ENCODE measurements at places on chromosomes 6 and 20.

GRCh38 chr6:54578261-54578660, 268.3 kb upstream of the FAM83B start:
- no peak for DNase-seq

GRCh38 chr20:19784511-19785172, 26.6 kb downstream of the RIN2 start:
- DNase-seq = peak; percentile 63

GRCh38 chr6:18306977-18307376, 42.6 kb upstream of the DEK start:
- no peak for DNase-seq

DNA sequence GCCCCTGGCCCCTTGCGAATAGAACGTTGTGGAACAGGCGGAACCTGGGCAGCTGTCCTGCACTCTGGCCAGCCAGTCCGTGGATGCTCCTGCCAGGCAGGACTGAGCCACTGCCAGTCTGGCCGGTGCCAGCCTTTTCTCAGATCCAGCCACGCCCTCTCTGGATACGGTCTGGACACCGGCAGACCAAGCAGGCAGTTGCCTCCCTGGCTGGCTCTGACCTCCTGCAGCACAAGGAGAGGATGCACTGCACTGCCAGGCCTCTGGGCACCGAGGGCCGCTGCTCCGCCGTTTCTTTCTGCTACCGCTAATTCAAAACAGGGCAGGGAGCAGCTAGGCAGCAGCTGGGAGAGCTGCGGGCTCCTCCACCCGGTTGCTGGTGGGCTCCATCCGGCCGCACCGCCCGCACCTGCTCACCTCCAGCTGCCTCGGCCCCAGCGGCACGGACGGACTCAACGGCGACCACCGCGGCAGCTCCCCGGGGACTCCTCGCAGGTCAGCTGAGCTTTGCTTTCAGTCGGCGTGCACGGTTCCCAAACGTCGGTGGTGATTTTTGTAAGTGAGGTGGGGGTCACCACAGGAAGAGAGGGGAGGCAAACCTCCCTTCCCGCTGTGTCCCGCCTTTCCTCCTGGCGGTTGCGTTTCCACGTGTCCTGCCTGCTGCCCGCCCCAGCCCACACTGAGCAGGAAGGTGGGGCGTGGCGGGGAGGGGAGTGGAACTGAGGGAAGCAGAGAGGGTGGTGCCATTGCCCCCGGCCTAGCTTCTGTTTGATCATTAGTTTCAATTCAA, 30.3 kb upstream of the AFDN start:
- no peak for DNase-seq

GRCh38 chr20:24870881-24871280, 78.2 kb upstream of the CST7 start:
- DNase-seq = no peak

- DNase-seq = no peak
Measured at GRCh38 chr6:155024391-155025027, 29.4 kb downstream of the TIAM2 start.

- DNase-seq = peak; percentile 31
Measured at GRCh38 chr6:129501740-129502660, 208.0 kb downstream of the ARHGAP18 start.

DNA sequence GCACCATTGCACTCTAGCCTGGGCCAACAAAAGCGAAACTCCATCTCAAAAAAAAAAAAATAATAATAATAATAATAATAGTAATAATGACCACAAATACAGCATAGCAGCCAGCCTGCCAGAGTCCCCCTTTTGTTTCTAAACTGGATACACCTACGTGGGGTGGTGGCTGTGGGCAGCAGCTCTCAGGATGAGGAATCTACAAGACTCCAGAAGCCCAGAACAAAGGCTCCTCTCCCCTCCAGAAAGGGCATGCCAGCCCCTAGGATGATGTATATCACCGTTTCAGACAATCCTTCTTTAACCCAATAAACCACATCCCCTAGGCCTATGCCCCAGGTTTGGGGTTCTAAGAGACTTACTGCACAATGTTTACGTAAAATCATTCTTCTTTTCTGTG, 155.9 kb downstream of the QRSL1 start:
- DNase-seq = no peak

DNA sequence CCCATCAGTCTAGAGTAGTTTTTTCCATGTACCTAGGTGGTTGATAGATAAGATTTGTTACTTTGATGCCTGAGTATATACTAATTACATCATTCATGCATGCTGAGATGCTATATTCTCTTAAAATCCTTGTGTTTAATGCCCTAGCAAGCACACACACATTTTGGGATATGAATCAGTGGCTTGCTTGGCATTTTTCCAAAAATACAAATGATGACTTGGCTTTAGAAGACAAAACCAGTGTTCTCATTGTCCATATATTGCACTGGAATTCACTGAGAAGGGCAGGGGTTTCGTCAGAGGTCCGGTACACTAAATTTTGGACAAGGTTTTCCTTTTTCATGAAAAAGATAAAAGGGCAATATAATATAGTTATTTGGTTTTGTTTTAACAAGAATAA, 24.9 kb downstream of the GTPBP2 start:
- no peak for DNase-seq

Measured in erythroblast (primary cell).